Fibroblast of skin of scalp (primary cell): ENCODE measurements at places on chromosomes 2 and 18.

DNA sequence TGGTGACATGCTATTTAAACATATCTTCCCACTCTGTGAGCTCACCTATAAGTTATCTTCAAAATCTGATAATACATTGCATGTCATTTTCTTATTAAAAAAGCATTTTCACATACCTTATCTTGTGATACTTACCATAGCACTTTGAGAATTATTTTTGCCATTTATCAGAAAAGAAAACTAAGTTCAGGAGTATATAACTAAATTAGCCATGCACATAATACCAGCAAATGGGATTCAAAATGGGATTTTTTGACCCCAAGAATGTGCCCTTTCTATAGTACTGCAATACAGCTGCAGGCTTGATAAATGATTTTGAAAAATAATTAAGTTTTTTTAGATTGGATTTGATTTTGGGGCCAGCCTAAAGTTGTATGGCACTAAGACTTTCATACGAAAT, 41.2 kb downstream of the SLC8A1 start:
- no peak for DNase-seq

DNA sequence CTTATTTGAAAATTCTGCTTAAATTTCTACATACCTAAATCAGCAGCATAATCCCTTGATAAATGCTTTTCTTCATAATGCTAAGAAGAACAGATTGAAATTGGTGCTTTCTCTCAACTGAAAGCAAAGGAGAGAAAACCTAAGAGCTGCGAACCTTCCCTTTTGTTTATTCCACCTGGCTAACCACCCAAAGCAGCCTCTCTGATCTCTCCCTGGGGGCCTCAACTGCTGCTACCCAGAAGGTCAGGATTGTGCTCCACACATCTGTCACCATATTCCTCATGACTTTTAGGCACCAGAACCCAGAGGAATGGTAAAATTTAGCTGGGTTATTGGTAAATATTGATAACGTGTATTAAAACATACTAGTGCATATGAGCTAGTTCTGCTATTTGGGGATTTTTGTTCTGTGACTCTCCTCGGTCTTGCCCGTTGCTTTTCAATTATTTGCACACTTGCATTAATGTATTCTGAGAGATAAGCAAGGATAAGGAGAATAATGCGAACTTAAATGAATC, 334.1 kb downstream of the RIT2 start:
- no peak for DNase-seq

DNA sequence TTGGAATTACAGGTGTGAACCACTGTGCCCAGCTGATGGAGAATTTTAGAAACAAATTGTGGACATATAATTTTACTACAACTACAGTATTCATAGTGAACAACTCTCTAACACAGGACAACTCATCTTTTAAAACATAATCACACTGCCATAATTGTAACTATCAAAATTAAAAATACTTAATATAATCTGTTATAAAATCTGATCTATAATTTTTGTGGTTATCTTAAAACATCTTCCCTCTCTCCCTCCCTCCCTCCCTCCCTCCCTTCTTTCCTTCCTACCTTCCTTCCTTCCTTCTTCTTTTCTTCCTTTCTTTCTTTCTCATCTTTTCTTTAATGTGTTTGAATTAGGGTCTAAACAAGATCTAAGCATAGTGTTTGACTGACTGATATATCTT, 577.7 kb downstream of the CNTNAP5 start:
- no peak for DNase-seq

GRCh38 chr18:56445422-56445821, 193.0 kb downstream of the TXNL1 start:
- DNase-seq = no peak
